ENCODE measurements at places on chromosomes 7 and 10. TPM values are rescaled to one million over a fixed set of nuclear protein-coding genes. Genes with fewer than 3 reads are reported as not detected.

The FOXI2 gene
- total RNA-seq, result not detected

The ANKRD22 gene
- not detected for total RNA-seq

The CYP3A5 gene
- total RNA-seq, result under 0.01 TPM

The GPR26 gene
- total RNA-seq, result not detected

The WIPF3 gene
- not detected for total RNA-seq

The AMPH gene
- 0.22 TPM for total RNA-seq

The ZNF467 gene
- total RNA-seq, result 0.72 TPM

The PAXIP1 gene
- 7.4 TPM for total RNA-seq

The SORCS3 gene
- not detected for total RNA-seq

The COL28A1 gene
- total RNA-seq, result not detected

The PDZD7 gene
- total RNA-seq, result 0.57 TPM

The SEMA3A gene
- total RNA-seq, result 18.4 TPM
